Femur (tissue), 1 donor: ENCODE measurements at places on chromosomes 3 and 15.

- no peak for DNase-seq
Measured at GRCh38 chr3:105959851-105960250, 91.0 kb upstream of the CBLB start.

DNA sequence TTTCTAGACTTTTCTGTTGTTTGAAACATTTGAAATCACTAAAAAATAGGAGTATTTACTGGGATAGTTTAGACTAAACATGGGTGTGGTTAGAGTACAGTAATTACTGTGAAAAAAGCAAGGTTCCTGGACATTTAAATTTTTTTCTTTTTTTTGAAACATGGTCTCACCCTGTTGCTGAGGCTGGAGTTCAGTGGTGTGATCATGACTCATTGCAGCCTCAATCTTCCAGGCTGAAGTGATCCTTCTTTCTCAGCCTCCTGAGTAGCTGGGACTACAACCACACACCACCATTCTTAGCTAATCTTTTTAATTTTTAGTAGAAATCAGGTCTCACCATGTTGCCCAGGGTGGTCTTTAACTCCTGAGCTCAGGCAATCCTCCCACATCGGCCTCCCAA is 20.4 kb upstream of the CELF6 start:
- no peak for DNase-seq

DNA sequence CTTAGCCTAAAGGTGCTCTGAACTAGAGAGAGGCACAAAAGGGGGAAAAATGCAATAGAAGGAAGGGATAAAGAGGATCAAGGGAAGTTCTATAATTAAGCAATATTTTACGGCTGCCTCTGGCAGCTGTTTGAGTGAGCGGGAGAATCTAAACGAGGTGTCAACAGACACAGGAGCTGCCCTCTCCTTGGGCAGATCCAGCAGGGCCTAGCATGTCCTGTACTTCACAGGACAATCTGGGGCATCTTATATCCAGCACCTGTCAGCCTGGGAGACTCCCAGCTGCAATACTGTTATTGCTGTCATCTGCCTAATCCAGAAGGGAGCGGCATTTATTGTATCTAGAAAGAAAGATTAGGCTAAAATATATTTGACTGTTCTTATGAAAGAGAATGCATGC is 68.9 kb downstream of the WWTR1 start:
- DNase-seq: no peak

- no peak for DNase-seq
Measured at GRCh38 chr3:154192225-154192624, 71.0 kb downstream of the ARHGEF26 start.

DNA sequence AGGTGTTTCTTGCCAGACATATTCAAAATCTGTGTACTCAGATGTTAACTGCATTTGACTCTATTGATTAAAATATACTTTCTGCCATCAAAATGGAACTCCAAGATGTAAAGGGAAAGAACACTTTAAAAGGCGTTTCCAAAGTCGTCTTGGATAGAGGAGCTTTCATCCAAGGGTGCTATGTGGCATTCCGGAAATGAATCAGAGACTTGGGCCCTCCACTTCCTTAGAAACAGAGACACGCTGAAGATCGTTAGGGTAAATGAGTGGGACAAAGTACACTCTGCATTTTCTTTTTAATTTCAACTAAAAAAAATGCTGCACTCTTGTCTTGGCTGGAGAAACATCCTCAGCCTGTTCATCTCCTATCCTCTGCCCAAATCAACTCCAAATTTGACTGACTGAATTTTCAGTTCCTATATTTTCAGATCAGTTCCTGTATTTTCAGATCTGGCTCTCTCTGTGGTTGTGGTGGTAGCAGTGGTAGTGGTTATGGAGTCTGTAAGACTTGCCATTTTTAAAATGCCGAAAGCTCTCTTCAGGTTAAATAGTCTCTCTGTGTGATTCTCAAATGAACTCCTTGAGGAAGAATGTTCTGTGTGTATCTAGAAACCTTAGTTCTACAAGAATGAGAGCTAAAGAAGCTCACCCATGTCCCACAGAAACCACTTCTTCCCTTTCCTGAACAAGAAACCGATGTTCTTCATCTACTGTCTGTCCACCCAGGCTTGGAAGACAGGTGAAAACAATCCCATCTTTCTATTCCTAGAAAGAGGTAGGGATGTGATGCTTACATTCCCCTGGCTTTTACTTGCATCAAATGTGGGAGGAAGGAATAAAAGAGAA is 156.8 kb upstream of the ICE2 start:
- DNase-seq: no peak

- DNase-seq: no peak
Measured at GRCh38 chr3:136577791-136578190, 174.4 kb downstream of the STAG1 start.

DNA sequence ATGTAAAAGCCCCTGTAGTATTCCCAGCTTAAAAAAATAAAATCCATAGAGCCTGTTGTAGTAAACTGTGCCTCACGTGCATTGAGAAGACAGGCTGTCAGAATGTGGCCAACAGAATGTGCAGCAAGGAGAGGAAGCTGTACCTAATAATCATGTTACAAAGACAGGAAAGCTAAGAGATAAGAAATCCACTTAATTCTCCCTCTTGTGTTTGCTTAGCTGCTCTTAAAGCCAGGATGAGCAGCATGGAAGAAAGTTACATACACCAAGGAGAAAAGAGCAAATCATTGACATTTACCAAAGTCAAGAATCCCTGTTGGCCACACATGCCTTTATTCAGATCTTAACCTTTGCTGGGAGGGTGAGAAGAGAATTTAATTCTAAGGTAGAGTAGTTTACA is 85.9 kb downstream of the TNIK start:
- DNase-seq: no peak

GRCh38 chr15:67193223-67193990 is 61.1 kb downstream of the AAGAB start:
- peak; percentile 69 for DNase-seq

DNA sequence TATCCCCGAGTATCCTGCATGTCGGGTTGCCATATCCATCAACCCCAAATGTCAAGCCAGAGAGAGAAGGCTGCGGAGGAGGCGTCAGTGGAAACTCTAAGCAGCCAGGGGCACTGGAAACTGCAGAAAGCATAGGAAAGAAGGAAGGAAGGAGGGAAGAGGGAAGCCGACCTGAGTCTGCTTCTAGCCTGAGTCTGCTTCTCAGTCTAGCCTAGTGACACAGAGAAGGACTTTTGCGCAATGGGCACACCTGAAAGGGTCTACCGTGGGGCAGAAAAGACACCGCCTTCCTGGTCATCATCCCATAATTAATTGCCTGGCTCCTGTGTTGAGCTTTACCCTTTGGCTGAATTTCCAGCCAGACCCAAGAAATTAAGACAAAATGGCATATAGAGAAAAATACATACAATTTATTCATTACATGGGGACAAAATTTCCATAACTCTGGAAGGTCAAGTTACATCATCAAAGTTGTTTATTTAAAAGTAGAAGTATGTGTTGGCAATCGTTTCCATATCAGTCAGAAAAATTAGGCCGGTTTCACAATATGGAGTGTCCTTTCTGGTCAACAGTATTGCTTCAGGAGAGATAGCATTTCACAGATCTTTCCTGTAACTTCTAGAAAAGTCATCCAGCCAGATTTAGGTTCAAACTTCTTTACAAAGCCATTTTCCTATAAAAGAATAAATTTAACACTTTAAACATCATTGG is 10.3 kb downstream of the BCL2A1 start:
- DNase-seq: no peak

DNA sequence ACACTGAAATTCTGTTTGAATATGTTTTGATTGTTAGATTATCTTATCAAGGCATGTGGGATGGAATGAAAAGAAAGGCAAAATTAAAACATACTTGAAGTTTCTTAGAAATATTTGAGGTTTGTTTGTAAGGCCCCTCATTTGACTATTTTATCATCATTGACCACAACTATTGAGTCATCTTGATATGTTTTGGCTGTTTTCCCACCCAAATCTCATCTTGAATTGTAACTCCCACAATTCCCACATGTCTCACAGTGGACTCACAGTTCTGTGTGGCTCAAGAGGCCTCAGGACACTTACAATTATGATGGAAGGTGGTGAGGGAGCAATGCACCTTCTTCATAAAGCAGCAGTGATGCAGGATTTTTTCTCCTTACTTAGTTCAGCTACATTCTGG is 917.1 kb downstream of the PLOD2 start:
- no peak for DNase-seq

DNA sequence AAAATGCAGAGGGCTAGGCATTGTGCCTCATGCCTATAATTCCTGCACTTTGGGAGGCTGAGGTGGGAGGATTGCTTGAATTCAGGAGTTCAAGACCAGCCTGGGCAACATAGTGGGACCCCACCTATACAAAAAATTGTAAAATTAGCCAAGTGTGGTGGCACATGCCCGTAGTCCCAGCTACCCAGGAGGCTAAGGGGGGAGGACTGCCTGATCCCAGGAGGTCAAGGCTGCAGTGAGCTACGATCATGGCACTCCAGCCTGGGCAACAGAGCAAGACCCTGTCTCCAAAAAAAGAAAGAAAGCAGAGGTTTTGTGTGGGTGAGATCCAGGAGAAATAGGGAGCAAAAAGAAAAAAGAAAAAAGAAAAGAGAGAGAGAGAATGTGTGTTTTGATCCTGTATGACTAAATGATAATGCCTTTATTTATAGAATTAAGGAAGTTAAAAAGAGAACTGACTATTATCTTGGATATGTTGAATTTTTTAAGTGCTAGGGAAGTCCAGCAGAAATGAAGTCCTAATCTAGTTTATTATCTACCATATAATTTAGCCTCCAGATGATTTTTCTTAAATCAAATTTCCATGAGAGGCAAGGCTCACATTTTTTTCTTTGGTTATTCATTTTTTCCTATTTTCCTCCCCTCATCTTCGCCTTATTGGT is 4.8 kb downstream of the TTBK2 start:
- DNase-seq: no peak

DNA sequence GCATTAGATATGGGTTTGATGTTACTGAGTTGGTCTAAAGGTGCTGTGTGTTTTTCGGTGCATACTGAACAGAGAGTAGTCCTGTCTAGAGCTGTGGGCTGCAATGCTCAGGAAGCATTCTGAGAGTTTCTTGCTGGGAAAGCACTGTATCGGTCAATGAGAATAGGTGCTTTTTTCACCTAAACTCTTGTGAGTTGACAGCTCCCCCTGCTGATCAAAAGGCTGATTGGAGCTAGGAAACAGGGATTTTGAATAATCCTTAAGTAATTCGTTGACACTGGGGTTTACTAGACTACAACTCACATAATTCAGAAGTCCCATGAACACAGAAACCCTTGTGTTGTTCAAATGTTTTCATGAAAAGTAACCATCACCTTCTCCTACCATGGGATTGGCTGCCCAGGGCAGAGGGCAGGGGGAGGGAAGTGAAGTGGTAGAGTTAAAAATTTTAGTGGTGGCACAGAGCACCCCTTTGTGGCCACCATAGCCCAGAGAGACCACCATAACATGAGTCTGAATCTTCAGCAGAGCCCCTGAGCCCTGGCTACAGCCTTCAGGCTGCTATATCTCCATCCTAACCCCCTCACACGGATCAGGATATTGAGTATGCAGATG is 13.0 kb upstream of the MANF start:
- DNase-seq: no peak

DNA sequence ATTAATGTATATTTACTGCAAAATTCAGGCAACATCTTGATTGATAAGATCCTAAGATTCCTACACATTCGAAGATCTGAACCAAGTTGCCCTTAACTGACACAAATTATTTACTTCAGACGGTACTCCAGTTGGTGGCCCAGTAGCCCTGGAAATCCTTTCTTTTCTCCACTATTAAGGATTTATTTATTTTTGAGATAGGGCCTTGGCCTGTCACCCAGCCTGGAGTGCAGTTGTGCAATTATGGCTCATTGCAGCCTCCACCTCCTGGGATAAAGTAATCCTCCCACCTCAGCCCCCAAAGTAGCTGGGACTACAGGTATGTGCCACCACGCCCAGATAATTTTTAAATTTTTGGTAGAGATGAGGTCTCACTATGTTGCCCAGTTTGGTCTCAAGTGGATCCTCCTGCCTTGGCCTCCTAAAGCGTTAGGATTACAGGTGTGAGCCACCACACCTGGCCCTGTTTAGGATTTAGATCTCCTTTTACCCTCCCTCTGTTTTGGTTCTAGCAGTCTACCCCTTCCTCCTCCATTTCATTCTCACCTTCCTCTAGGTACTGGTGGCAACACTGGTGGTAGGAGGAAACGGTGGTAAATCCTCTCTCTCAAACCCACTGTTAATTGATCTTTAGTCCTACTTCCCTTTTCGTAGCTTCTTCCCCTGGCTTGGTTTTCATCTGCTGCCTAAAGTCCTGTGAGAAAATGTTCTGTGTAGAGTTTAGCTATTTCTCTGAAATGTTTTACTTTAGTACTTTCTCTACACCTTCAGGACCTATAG is 12.7 kb upstream of the ZNF609 start:
- DNase-seq: no peak

DNA sequence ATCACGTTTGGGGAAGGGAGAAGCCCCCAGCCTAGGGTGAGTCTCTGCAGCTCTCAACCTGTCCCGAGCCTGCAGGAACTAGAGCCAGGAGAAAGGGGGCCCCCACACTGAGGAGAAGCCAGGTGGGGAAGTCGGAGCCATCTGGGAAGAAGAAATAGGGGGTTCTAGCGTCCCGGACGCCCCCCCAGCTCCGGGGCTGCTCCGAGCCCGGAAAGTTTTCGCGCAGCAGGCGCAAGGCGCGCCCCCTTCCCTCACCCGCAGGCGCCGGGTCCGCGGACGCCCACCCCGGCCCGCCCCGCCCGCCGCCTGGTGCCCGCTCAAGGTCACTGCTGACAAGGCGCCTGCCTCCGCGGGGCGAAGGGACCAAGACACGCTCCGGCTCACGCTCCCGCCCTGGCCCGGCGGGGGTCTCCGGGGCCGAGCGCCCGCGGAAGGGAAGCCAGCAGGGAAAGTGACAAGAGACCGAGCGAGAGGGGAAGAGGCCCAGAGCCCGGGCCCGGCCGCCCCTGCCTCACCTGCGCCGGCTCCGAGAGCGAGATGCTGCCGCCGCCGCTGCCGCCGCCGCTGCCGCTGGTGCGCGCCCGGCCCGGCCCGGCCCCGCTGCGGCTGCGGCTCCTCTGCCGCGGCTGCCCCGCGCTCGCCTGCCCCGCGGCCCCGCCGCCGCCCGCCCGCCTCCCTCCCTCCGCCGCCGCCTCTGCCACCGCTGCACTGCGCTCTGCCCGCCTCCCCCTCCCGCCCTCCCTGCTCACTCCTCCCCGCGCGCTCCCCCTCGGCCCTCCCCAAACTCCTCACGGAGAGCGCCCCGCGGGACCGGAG is 108.4 kb upstream of the SLC6A11 start:
- no peak for DNase-seq

DNA sequence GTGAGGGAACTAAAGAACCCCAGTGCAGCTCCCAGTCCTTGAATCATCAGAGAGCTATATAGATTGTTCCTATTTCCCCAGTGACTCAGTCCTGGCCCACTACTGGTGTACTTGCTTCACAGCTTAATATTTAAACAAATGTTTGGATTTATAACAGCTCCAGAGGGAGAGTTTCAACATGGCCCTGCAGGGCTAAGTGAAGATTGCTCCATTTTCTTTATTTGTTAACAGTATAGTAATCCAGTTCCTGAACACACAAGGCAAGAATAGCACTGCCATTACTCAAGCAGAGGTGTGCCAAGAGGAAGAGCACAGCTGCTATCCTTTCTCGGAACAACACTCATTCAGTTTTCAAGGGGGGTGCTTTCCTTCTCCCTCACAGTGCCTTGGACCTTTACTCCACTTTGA is 6.5 kb downstream of the SQOR start:
- DNase-seq: peak; percentile 45

- DNase-seq: peak; percentile 76
Measured at GRCh38 chr3:128497305-128498126, 4.5 kb upstream of the GATA2 start.
